Esophagus squamous epithelium (tissue), 5 donors: ENCODE measurements at places on chromosomes 7 and 10. TPM values are rescaled to one million over a fixed set of nuclear protein-coding genes. Genes with fewer than 3 reads are reported as not detected.

CPA5 gene
- total RNA-seq: not detected

CHCHD3 gene
- total RNA-seq: 36.8 TPM

NPC1L1 gene
- total RNA-seq: not detected

CCDC3 gene
- 5.6 TPM for total RNA-seq

CRYGN gene
- total RNA-seq: 0.19 TPM

NEUROD6 gene
- not detected for total RNA-seq

MYL10 gene
- total RNA-seq: not detected

AGR2 gene
- total RNA-seq: 12.4 TPM

ZDHHC6 gene
- total RNA-seq: 31.1 TPM

GRID1 gene
- total RNA-seq: 0.22 TPM

RSPH10B gene
- not detected for total RNA-seq

AZGP1 gene
- 0.19 TPM for total RNA-seq

IKZF1 gene
- 10.9 TPM for total RNA-seq

GRCh38 chr10:110613341-110613995, 30.7 kb upstream of the RBM20 start:
- no peak for DNase-seq

- no peak for DNase-seq
These were observed 65.1 kb upstream of the NEBL start for GRCh38 chr10:20962165-20962564.

DNA sequence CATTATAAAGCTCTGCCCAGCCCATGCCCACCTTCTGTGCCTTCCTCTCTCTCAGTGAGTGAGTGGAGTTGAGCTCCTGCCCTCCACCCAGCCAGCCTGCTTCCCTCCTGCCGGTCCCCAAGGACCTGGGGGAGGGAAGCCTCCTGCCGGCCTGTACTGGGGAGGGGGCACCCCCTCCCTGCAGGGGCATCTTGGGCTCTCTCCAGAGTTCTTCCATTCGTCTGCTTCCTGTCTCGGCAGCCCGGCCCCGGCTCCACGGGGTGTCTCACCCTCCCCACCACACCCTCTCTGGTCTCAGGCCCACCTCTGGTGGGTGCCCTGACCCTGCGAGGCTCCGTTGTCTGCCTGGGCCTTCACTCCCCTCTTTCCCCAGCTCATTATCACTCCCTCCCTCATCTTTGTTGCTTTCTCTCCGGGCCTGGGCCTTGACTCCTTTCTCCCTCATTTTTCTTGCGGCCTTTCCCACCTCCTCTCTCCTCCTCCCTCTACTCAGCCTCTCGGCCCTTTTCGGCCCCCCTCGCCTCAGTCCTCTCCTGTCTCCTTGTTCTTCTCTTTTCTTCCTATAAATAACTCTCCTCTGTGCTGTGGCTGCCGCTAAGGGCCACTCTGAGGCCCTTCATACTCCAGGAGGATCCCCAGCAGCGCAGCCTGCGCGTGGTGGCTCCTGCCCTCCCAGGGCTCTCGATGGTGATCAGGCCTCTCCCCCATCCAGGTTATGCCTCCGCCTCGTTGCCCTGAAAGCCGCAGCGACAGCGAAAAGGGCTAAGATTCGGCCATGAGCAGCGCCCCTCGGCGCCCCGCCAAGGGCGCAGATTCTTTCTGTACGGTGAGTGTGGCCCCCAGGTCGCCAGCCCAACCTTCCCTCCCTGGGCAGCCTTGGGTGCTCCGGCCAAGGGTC, 2.1 kb downstream of the SLC4A2 start:
- DNase-seq: no peak

- no peak for DNase-seq
These were observed 1.7 kb downstream of the CPA5 start for GRCh38 chr7:130346177-130346905.

- DNase-seq: peak; percentile 78
These were observed 57.4 kb downstream of the CHST15 start for GRCh38 chr10:124035928-124036558.

- no peak for DNase-seq
These were observed 162.4 kb downstream of the TNS3 start for GRCh38 chr7:47419471-47419870.

GRCh38 chr10:79329529-79329928, 17.7 kb upstream of the PPIF start:
- no peak for DNase-seq

- DNase-seq: no peak
These were observed 136.3 kb downstream of the DOCK4 start for GRCh38 chr7:112069879-112070321.

GRCh38 chr7:148433521-148434180, 156.9 kb upstream of the C7orf33 start:
- DNase-seq: no peak

- no peak for DNase-seq
These were observed 17.7 kb upstream of the WIPI2 start for GRCh38 chr7:5172196-5172775.

DNA sequence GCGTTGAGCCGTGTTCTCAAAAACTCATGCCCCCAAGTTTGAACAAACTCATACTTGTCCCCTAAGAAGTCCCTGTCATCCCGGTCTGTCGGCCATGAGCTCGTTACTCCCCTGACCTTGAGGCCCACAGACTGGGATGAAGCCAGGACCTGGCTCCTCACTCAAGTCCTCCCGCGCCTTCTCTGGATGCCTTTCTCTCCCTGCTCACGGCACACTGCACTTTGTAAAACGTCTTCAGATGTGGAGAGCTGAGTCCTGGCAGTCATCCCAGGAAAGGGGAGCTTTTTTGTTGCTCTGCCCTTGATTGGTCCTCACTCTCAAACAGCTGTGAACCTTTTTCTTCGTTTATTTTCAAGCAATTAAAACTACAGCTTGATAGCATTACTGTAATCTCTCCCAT, 110.8 kb downstream of the JAZF1 start:
- DNase-seq: no peak

DNA sequence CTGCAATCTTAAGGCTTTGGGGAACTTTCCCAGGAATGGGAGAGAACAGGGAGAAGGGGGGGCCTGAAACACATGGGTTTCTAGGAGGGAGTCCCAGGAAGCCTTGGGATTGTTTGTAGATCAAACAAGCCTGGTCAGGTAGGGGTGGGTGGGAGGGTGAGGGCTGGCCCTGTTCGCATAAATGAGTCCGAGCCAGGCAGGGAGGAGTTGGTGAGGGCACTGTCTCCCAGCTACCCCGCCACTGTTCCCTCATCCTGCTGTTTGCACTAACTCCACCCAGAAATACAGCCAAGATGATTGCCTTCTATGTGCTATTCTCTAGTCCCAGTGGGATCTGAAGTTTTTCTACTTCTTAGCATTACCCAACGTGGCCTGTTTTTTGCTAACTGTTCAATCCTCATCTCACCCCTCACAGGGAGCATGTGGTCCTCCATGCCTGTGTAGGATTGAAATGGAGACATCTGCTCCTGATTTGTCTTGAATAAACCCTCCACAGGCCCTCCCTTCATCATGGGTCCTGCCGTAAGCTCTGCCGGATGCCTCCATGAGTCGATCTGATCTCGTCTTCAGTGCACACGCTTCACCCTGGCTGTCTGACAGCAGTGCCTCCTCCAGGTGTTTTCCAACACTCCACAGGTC, 257.0 kb downstream of the COBL start:
- DNase-seq: no peak
